ENCODE measurements at places on chromosomes 6 and 20.

DNA sequence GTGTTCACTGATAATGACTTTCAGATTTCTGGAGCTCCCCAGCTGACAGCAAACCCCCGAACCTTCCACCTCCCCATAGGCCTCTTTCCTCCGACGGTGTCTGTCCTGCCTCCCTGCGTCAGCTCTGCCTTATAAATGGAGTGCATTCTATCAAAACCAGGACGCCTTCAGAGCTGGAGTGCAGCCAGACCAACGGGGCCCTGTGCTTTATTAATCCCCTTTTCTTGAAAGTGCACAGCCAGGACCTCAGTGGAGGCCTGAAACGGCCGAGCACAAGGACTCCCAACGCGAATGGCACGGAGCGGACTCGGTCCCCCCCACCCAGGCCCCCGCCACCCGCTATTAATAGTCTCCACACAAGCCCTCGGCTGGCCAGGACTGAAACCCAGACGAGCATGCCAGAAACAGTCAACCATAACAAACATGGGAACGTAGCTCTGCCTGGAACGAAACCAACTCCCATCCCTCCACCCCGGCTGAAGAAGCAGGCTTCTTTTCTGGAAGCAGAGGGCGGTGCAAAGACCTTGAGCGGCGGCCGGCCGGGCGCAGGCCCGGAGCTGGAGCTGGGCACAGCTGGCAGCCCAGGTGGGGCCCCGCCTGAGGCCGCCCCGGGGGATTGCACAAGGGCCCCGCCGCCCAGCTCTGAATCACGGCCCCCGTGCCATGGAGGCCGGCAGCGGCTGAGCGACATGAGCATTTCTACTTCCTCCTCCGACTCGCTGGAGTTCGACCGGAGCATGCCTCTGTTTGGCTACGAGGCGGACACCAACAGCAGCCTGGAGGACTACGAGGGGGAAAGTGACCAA lies 42.3 kb upstream of the NAA20 start:
- peak; percentile 95 for DNase-seq

DNA sequence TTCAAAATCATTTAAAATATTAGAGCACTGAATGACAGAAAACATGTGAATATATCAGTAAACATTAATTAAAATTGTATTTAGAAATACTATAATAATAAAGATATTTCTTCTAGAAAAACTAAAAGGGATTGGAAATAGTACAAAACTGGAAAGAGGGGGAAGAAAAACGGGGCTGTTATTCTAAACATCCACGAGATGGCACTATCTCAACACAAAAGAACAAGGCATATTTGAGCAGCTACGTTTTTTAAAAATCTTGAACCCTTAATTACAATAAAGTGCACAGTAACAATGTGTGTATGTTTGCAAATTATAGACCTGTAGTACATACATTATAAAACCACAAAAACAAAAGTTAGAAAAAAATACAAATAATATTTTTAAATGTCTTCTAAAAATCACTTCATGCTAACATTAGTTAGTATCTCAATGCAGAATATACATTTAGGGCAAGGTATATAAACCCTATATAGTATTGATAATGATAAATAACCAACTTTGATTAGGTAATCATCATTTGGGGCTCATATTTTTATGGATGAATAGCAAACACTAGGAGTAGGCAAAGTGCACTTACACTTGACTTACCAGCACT lies 42.5 kb upstream of the PNISR start:
- peak; percentile 43 for DNase-seq

DNA sequence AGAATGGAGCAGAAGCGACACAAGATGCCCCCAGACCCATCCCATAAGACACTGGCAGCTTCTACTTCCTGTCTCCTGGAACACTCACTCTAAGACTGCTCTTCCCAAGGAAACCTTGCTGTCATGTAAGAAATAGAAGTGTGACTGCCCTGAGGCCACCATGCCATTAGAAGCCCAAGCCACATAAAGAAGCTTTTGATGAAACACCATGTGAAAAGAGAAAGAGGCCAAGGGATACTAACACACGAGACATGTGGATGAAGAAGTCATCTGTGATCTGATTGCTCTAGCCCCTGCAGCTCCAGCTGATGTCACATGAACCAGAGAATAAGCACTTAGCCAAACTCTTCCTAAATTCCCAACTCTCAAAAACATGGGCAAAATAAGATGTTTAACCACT lies 117.9 kb upstream of the PCSK2 start:
- DNase-seq: no peak

- DNase-seq: no peak
Measured at GRCh38 chr6:147248859-147249258, 44.6 kb downstream of the STXBP5 start.

- DNase-seq: no peak
Measured at GRCh38 chr20:23147964-23148730, 62.0 kb upstream of the CD93 start.

DNA sequence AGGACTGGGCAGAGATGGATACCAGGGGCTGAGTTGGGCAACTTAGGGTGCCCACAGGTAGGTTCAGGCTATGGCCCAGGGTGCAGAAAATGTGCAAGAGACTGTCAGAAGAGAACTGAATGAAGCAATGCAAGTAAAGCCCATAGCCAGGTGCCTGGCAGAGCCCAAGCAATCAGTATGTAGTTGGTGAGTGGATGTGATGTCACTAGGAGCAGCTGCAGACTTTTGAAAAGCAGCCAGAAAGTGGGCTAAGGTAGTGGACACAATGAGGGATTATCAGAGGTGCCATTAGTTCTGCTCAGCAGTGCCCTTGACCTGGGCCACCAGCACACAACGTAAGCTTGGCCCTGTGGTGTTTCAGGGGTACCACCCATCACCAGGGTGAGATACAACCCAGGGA lies 135.3 kb downstream of the SOBP start:
- no peak for DNase-seq

DNA sequence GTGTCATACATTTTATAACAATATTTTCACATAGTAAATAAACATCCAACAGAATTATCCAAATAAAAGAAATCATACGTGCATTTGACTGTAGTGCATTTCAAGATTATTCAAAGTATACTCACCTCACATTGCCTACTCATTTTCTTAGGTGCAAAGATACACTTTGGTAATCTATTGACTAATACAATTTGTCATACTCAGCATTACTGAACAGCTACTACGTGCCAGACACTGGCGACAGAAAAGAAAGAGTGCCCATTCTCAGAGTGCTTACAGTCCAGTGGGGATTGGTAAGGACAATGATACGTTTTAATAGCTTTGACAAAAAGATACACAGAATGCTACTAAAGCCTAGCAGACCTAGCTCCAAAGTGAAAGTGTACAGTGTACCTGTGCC lies 42.0 kb downstream of the FBXL4 start:
- no peak for DNase-seq

- no peak for DNase-seq
Measured at GRCh38 chr6:159640722-159641482, 52.1 kb downstream of the SOD2 start.

DNA sequence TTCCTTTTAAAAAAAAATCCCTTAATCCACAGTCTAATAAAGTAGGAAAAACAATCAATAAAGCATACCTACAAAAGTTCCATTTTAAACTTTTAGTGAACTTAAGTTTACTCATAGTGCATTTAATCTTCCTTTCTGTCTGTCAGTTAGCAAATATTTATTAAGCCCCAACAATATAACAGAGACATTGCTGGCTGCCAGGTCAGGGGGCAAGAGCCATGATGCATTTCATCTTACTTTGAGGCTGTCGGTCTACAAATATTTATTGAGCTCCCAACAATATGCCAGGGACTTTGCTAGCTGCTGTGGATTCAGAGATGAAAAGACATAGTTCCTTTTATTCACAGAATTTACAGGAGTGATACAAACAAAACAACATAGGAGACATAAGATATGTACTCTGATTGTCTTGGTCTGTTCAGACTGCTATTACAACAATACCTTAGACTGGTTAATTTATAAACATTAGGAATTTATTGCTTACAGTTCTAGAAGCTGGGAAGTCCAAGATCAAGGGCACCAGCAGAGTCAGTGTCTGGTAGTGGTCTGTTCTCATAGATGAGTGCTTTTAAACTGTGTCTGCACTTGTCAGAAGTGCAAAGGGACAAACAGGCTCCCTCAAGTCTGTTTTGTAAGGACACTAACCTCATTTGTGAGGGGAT lies 118.6 kb downstream of the PLCB1 start:
- no peak for DNase-seq

DNA sequence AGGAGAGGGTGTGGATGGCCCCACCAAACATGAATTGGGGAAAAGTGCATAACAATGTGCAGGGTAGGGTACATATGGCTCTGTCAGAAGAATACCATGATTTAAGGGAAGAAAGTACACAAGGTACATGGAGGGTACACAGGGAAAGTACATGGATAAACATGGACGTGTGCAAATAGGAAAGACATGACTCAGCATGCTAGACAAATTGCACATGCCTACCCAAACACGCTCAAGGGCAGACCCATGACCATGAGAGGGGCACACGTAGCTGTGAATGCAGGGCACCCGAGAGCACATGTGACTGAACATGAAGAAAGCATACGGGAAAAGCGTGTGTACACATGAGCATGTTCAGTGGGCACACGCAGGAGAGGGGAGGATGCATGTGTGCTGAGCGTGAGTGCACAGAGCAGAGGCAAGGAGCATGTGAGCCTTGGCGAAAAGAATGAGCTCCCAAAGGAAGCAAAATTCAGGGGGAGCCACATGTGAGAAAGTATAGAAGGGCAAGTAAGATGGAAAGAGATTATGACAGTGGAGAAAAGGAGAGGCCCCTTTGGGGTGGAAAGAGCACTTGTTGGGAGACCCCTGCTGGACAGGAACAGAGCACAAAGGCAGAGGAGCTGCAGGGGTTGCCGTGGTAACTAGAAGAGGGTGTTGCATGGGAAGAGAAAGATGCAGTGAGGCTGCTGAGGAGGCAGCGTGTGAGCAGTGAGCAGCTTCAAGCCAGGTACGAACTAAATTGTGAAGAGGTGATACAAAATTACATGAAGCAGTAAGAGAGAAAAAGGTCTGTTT lies 17.8 kb downstream of the OR2H2 start:
- DNase-seq: peak; percentile 13

DNA sequence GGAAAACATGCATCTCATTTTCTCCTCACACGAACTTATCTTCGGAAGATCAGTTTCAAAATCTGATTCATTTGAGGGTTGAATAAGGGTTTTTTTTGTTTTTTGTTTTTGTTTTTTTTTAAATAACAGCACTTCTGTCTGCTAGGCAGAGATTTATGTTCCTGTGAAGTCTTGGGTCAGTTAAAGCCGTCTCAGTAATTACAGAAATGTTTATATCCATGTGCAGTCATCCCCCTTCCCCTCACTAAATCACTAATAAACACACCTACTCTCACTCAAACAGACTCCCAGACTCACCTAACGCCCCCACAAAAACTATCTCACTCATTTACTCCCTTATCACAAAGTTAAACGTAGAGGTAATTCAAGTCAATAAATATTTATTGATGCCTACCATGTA lies 214.2 kb upstream of the SUPT3H start:
- DNase-seq: no peak

DNA sequence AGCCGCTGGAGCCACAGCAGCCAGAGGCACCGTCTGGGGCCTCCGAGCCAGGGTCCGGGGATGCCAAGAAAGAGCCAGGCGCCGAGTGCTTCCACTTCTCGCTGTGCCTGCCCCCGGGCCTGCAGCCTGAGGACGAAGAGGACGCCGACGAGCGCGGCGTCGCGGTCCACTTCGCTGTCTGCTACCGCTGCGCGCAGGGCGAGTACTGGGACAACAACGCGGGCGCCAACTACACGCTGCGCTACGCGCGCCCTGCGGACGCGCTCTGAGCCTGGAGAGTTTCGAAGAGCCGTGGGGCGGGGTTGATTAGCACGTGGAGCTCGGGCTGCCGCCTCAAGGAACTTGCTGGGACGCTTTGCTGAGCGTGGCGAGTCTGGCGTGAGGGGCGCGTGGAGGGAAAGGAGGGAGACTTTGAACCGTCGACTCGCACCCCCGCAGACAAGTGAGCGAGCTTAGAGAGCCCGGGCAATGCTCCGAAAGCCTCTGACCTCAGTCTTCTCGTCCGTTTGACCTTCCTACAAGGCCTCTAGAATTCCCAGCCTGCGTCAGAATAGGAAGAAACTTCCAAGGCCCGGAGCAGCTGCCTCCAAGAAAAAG lies 1.3 kb downstream of the PPP1R3G start:
- DNase-seq: no peak

- peak; percentile 38 for DNase-seq
Measured at GRCh38 chr6:148166339-148166968, 176.2 kb upstream of the SASH1 start.

DNA sequence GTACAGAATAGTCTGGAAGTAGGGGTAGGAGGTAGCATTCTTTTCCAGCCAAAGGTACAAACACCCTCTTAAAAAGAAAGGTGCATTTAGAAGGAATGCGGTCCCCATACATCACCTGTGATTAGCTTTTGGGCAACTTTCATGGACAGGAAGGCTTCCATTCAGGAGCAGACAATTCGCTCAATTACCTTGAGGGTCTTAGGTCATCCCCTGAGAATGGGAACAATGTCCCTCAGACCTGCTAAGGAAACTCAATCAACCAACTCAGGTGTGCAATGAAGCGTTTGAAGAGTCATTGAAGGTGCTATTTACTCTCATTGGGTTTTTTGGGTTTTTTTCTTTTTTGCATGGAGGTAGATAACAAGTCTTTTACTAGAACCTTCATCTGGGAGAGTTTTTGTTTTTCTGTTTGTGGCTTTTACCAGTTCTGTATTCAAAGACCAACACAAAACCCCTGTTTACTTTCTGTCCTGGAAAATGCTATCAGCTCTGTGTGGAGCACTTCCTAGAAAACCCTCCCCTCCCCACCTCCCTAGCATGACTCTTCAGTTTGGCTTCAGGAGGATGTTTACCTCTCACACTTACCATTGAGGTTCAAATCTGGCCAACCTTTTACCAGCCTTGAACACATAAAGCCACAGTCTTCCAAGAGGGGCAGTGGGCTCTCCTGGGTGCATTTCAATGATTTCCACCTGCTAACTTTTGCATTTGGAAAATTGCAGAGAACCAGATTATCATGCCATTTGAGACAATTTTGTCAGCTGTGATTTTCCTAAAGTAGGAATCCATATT lies 271.2 kb upstream of the PRDM1 start:
- no peak for DNase-seq

- no peak for DNase-seq
Measured at GRCh38 chr6:135568379-135568778, 70.8 kb upstream of the AHI1 start.

DNA sequence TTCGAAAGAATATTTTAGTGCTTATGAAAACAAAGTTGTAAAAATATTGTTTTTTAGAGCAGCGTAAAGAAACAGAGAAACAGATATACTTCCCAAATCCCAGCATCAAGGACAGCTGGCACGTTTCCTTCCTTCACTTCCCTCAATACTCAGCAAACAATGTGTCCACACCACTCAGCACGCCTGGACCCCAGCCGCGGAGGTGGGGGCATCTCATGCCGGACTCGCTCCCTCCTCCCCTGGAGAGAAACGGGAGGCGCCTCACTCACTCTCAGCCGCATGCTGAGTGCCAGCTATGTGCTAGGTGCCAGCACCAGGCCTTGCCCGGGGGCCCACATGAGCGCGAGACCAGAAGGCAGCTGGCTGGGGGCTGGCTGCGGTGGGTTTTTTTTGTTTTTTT lies 34.7 kb downstream of the SLC2A4RG start:
- no peak for DNase-seq

DNA sequence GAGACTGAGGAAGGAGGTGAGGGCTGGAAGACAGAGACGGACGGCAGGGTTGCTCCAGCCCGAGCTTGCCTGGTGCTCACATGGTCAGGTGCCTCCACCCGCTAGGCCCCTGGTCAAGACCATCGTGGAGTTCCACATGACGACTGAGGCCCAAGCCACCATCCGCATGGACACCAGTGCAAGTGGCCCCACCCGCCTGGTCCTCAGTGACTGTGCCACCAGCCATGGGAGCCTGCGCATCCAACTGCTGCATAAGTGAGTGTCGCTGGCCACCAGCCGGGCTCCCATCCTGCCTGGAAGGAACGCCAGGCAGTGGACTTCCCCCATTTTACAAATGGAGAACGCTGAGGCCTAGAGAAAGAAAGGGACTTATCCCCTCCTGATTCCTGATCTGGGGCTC lies 7.8 kb downstream of the BPIFB1 start:
- no peak for DNase-seq
